ENCODE measurements at places on chromosomes 7 and 10. TPM values are rescaled to one million over a fixed set of nuclear protein-coding genes. Genes with fewer than 3 reads are reported as not detected.

GPR15LG gene
- not detected for total RNA-seq

MOGAT3 gene
- not detected for total RNA-seq

ZNF365 gene
- 0.76 TPM for total RNA-seq

CRHR2 gene
- 2.4 TPM for total RNA-seq

VENTX gene
- 1.6 TPM for total RNA-seq

SPOCK2 gene
- total RNA-seq: 362 TPM

GJD4 gene
- total RNA-seq: not detected

ITGB1 gene
- total RNA-seq: 263 TPM

GPR146 gene
- total RNA-seq: 3.1 TPM

SLC26A3 gene
- total RNA-seq: not detected

CYP2C19 gene
- not detected for total RNA-seq

FKBP9 gene
- 90.7 TPM for total RNA-seq

CHRM2 gene
- total RNA-seq: not detected

SPDYE2B gene
- not detected for total RNA-seq

PDZD7 gene
- 1.5 TPM for total RNA-seq

SNX10 gene
- total RNA-seq: 6.1 TPM

BCAP29 gene
- total RNA-seq: 30.1 TPM

SEMA3E gene
- 0.96 TPM for total RNA-seq

SUN3 gene
- not detected for total RNA-seq

LLCFC1 gene
- not detected for total RNA-seq

MKX gene
- total RNA-seq: 0.42 TPM

WDFY4 gene
- total RNA-seq: not detected

ALOX5 gene
- 8.4 TPM for total RNA-seq

EBLN1 gene
- not detected for total RNA-seq

CDH23 gene
- total RNA-seq: 2.0 TPM

MSANTD7 gene
- total RNA-seq: 13.7 TPM

CCAR1 gene
- 85.5 TPM for total RNA-seq

COL26A1 gene
- total RNA-seq: 66.2 TPM

EMX2 gene
- total RNA-seq: 0.47 TPM

IL15RA gene
- not detected for total RNA-seq

SLC29A4 gene
- 30.5 TPM for total RNA-seq
